ENCODE measurements at places on chromosomes 3 and 15.

DNA sequence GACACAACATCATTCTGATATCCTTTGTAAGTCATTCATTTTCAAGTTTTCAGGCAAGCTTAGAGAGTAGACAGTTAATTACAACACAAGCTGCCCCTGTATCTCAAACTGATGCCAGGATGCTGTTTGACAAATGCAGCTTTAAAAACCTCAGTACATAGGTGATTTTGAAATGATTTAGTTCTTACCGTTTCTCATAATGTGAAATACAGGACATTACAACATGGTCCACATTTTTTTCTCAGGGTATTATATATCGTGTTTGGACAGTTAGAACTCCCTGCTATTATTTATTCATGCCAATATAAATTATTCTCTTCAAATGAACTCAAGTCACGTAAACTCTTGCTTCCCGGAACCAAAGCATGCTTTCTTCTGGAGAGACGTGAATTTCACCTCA lies 1013.9 kb downstream of the EPHA3 start:
- no peak for DNase-seq

GRCh38 chr3:110754212-110754916 lies 317.3 kb upstream of the NECTIN3 start:
- DNase-seq: no peak

DNA sequence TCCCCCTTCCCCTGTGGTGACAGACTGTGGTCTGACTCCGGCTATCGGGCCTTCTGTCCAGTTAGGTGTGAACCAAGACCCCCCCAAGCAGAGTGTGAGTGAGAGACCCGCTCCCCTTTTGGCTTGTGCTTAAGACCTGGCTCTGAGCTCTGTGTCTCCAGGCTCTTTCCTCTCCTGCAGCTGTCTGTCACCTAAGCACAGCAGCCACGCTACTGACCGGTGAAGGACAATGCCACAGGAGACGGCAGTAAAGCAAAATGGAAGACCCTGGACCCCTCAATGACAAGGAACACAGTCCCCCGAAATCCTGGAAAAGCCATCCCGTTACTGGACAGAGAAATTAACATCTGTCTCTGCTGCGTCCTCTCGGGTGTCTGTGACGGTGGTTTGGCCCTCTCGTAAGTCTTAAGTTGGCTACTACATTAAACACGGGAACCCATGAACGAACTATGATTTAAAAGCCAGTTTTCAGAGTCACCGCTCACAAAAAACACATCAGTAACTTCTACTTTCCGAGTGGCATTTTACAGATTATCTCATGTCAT lies 53.7 kb downstream of the CHSY1 start:
- DNase-seq: no peak

DNA sequence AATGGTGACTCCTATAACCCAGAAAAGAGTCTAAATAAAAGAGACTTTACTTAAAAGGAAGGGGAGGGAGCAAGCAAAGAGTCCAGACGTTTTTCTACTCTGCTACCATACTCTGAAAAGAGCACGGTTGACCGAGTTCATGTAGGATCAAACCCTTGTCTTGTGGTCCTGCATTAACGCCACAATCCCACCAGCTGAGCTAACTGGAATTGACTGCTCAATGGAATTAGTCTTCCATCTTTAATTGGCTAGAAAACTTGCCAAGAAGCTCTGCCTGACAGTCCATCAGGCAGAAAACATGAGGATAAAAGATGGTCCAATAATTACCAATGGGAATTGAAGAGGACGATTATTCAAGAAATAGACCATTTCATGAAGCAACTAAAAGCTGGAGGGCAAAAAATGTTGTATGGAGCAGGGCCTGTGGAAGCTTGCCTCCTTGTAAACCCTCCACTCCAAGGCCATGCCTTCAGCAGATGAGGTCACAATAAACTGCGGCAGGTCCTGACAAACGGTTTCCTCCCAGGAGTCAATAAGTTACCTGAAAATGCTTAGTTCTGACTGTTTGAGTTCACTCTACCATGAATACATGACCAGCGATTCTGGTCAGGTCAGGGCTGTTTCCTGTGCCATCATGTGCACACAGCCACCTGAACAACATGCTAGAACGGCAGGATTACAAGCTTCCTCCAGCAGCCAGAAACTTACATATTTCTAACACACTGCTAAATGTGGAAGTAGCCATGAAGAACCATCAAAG lies 35.6 kb upstream of the ARHGEF3 start:
- no peak for DNase-seq

DNA sequence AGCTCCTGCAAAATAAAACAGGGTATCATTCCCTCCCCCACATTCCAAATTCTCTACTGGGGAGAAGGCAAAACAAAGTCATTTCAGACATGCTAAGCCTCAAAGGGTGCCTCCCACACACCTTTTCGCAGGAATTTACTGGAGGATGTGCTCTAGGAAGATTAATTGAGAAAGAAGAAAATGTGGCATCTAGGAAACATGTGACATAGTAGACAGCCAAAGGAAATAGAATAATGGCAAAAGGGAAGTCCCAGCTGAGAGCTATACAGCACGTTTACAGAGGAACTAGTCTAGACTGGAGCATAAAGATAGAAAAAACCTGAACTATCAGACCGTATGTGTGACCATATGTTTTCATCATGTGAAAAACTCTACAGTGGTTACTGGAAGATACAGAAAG lies 58.8 kb upstream of the MELTF start:
- no peak for DNase-seq

DNA sequence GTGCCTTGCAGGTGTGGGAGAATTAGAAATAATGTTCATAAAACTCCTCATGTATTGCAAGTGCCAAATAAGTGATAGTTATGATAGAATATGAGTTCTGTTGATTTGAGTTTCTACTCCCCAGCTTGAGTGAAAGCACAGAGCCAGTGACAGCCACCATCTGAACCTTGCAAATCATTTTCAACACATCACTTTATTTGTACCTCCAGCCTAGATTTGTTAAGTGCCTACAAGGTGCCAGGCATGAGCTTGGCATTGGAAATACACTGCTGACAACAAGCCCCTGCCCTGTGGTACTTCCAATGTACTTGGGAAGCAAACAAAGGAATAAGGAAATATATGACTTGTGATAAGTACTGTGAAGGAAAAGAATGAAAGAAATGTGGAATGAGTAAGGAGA lies 17.0 kb downstream of the FEZF2 start:
- DNase-seq: no peak

DNA sequence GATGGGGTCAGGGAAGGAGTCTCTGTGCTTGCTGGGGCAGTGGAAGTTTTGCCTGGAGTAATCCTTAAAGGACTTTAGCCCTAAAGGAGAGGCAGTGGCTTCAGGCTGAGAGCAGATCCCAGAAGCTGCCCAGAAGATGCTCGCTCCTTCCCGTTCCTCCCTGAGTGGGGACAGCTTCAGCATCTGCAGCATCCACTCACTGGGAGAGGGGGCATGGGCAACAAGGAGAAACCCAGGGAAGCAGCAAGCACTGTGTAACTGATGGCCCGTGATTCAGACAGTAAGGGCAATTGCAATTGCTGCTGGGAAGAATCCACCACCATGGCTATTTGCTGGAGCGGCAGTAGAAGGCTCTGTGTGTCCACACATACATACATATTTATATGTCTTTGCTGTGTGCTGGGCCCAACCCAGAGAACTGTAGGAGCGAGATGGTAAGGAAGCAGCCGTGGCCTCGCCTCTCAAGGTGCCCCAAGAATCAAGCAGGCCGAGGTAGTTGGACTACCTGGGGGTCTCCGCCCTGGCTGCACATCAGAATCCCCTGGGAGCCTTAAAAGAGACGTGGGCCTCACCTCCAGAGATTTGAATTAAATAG lies 5.8 kb upstream of the PAQR5 start:
- DNase-seq: no peak

DNA sequence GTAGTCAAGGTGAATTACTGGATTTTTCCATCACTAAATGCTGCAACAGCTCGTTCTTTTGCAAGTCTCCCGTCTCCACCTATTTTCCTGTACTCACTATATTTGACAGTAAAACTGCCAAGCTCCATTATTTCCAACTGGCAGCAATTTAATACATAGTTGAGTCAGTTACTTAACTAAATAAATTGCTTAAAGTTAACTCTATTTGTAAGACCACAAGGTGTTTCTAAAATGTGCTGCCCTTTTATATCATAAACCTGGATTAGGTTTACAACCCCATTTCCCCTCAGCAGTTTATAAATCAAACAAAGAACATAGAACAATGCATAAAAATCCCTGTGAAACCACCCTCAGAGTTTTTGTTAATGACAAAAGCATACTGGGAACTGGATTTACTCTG lies 211.4 kb upstream of the DPH6 start:
- DNase-seq: no peak

All from right forelimb (tissue), 1 donor.